ENCODE measurements at places on chromosomes 2 and 18.

DNA sequence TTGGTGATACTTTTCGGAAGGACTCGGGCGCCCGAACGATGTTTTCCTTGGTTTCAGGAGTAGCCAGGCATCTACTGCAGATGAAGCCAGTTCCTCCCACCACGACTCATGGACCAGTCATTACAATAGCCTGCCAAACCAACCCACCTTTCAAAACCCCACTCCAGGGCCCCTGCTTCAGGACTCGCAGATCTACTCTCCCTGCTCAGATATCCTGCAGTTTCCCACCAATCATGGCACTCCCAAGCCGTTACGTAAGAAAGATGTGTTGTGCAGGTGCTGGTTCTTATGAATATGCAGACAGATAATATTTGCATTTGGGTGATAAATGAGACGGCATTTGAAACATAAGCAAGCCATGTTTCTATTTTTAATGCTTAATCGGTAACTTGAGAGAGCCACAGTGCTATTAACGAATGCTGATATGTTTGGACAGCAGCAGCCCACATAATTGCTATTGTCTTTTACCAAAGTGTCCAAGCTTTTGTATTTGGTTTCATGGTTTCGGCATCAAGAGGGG, 3.5 kb upstream of the CYS1 start:
- no peak for DNase-seq

- DNase-seq = no peak
Measured at GRCh38 chr18:59264651-59265245, 8.5 kb downstream of the RAX start.

GRCh38 chr2:176812246-176812775, 400.3 kb upstream of the HNRNPA3 start:
- no peak for DNase-seq

- DNase-seq = no peak
Measured at GRCh38 chr2:37344453-37345361, at the start of gene QPCT. TSS of gene QPCT (plus strand) at chr2:37344630. CDS start at chr2:37344732, 102 bp downstream.

- no peak for DNase-seq
Measured at GRCh38 chr2:199932312-199932855, 21.3 kb downstream of the C2orf69 start.

DNA sequence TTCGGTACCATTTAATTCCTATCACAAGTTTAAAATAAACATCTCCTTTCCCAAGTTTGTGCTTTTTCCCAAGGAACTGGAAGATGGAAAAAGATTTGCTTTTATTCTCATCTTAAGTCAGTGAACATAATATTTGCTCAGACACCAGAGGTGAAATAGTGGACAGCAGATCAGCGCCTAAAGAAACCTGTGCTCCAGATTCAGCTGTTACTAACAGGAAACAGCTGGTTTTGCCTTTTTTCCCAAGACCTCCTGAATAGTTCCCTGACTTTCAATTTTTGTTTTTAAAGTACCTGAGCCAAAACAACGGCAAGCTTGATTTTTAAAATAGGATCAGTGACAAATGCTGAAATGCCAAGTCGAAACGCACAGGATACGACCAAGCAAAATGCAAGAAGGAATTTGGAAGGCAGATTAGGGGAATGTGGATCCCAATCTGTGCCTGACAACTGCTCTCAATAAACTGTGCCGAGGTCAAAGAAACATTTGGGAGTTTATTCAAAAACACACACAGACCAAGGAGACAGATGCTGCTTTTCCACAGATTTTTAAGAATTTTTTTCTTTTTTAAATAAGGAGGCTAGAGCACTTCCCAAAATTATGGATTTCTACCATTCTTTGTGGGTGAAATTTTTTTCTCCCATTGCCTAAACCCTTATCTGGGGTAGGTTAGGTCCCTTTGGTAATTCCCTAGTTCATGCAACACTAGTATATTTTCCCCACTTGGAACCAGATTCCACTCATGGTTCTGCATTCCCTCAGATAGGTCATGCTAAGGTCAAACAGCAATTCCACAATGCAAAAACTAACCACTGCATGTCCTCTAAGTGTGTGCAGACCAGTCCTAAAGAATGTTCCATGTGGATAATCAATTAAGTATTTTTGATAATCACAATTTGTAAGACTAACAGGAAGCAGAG, 121.5 kb upstream of the PDE1A start:
- DNase-seq = no peak

- DNase-seq = no peak
Measured at GRCh38 chr2:224543939-224544338, 41.2 kb downstream of the CUL3 start.

DNA sequence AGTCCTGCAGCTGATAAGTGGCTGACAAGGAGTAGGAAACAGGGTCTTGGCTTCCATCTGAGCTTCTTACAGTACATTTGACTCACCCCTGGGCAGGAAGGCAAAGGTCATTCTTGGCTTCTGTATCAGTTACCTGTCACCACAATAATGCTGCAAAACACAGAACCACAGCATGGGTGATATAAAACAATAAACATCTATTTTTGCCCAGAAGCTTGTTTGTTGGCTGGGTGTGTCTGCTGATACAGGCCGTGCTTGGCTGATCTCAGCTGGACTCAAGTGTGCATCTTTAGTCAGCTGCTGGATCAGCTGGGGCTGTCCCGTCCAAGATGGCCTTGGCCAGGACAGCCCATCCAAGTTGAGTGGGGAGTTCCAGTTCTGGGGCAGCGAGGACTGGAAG, 34.7 kb downstream of the ONECUT2 start:
- no peak for DNase-seq

GRCh38 chr2:3571284-3571683, 3.8 kb upstream of the RPS7 start:
- DNase-seq = no peak

DNA sequence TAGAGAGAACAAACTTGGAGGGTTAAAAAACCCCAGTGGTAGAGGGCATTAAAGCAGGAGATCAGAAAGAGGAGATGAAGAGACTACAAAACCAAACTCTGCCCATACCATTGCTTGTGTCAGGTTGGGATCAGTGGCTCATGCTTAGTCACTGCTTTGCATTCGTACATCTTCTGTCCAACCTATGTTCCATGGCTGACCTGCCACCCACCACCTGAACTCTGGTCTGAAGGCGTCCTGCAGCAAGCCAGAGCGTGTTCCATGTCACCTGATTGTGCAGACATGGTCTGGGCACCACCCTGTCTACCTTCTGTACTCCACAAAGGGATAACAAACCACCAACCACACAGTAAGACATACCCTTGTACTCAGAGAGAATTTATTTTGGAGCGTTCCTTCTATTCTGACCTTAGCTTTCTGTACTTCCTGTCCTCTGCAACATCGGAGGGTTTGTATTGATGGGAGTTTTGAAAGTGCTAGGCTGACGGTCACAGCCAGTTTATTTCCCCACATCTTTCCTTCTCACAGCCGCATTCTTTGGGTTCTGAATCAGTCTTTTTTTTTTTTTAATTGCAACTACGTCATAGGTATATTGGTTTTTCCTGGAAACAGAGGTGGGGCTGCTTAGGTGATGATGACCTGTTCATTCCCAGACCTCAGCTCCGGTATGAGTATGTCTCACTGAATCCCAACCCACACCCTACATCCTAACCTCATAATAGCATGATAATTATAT, 88.3 kb downstream of the SOWAHC start:
- no peak for DNase-seq

- no peak for DNase-seq
Measured at GRCh38 chr18:2956056-2956455, 56.9 kb downstream of the LPIN2 start.

- no peak for DNase-seq
Measured at GRCh38 chr2:218168016-218168415, 1.3 kb upstream of the CXCR1 start.

DNA sequence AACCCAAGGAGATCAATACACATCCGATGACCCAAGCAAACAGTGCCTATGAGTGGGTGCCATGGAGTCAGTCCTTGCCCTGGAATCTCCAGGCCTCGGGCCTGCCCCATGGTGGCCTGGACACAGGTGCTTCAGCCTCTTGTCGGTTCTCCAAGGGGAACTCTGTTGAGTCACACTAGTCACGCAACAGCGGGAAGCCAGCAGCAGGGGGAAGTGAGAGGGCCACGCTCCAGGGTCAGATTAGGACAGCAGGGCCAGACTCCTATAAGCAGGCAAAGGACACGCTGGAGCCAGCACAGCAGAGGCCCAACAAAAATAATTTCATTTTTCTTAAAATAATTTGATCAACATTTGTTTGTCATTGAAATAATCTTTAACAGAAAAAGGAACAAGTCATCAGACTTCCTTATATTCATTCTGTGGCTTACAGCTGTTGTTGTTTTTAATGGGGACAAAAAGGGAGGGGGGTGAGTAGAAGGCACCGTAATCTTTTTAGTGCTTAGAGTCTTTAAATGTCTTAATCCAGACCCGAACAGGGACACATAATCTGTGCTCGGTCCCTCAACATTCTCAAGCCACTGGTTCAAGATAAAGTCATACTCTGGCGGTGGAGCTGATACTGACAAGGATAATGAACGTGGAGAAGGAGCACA, 16.4 kb upstream of the ARMC9 start:
- no peak for DNase-seq

DNA sequence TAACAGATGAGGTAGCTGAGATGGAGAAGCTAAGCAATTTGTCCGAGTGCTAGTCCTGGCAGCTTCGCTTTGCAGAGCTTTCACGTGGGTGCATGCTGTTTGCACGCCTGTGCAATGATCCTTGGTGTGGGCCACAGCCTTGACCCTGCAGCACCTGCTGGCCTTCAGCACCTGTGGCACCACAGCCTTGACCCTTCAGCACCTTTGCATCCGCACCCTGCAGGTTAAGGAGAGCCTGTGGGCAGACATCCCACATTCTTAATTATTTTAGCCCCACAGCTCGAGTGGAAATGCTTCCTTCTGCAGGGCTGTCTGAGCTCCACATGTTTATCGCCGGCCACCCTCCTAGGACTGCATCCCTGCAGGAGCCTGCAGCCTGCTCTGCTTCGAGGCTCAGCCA, 19.3 kb downstream of the NCK2 start:
- no peak for DNase-seq

DNA sequence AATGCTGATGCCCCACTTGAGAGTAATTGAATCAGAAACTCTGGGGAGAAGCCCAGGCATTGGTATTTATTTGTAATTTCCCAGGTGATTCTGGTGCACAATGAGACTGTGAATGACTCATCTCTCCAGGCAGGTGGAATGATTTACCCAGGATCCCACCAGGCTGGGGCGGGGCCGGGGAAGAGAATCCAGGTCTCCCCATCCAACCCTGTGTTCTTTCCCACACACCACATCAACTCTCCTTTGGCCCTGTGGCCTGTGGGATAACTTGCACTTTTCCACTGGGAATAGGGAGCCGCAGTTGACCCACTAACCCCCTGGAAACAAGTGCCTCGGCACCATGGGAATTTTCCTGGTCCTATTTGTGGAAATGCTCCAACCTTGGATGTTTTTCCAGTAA, 409.8 kb downstream of the ZNF521 start:
- DNase-seq = no peak

DNA sequence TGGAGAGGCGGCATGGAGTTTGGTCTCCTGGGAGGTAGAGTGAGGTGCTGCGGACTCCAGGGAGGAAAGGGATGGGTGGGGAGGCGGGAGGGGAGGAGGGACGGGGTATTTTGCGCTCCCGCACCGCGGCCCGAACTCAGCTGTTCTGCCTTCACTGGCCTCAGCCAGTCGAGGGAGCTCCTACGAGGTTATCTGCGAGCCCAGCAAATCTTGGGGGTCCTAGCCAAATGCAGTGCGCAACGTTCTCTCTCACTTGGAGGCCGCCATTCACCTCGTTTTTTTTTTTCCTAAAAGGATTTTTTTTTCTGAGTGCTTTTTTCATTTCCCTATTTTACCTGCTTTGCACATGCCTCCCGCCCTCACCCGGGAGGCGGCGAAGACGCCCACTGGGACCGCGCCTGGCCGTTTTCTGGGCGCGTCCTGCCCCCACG, 877 bp upstream of the BCL2L11 start:
- no peak for DNase-seq

- DNase-seq = no peak
Measured at GRCh38 chr18:9413576-9413975, 61.7 kb upstream of the RALBP1 start.

DNA sequence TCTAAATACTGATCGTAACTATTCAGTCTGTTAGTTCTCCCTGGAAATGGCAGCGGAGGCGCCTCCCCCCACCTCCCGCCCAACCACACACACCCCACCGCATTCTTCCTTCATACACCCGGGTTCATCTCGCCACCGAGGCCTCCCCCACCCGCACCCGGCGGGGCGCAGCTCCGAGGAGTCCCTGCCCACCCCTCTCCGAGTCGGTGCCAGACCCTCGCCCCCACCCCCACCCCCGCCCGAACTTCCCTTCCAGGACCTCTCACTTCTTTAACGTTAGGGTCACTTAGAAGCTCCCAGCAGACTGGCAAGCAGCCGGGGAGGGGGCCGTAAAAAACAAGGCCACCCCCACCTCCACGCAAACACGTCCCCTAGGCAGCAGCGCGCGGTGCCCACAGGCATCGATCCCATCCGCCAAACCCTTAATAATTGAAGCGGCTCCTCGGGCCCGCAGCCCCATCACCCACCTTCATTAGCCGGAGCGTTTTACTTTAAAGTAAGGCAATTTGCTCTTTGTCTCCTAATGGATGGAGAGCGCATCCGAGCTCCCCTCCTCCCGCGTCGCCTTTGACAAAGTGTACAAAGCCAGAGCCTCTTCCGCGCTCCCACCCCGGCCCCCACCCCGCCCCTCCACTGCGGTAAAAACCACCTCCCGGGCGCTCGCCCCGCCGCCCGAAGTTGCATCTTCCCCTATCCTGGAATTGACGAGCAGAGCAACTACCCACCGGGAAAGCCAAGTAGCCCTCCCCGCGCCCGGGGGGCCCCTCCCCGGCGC, 624 bp downstream of the ZNF516 start:
- no peak for DNase-seq

DNA sequence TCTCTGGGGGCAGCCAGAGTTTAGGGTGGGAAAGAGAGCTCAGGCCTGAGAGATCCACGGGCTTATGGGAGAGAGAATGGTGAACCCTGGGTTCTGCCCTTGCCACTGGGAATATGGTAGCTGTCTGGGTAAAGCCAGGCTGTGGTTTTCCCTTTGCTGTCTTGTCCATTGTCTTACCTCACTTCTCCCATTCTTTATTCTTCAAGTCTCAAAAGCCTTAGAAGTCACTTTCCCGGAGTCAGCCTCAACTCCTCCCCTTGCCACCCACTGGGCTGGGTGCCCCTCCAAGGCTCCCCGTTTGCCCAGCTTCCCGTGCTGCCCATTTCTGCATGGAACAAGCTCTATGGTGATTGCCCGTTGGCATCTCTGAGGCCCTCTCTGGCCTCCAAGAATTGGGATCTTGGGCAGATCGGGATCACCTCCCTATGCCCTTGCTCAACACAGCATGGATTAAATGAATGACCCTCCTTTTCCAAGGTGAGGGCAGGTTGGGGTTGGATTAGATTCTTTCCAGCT, 228.2 kb downstream of the HAUS1 start:
- no peak for DNase-seq

- DNase-seq = no peak
Measured at GRCh38 chr2:102334486-102334885, 21.1 kb upstream of the IL18R1 start.

- DNase-seq = no peak
Measured at GRCh38 chr18:70195014-70195614, 10.4 kb downstream of the RTTN start.

Data from stimulated activated CD4-positive, alpha-beta T cell treated with anti-CD3 and anti-CD28 coated beads, Interleukin-1b, Interleukin-23, amount 100 ng/mL, for 1 hour (primary cell).